Lung (tissue), 17 donors: ENCODE measurements at places on chromosomes 5 and 9. TPM values are rescaled to one million over a fixed set of nuclear protein-coding genes. Genes with fewer than 3 reads are reported as not detected.
A peak's percentile ranks its signal among the peaks of the same experiment; 100 is the strongest.

Gene PCDHB3
- total RNA-seq, result 7.8 TPM

Gene MAP1B
- total RNA-seq, result 46.7 TPM

Gene AIF1L
- 16.5 TPM for total RNA-seq

Gene PKD2L2
- total RNA-seq, result not detected

Gene OR1J2
- total RNA-seq, result not detected

Gene CER1
- not detected for total RNA-seq

Gene TRMO
- total RNA-seq, result 17.5 TPM

Gene SOX30
- total RNA-seq, result 0.43 TPM

Gene SPATA6L
- 25.6 TPM for total RNA-seq

DNA sequence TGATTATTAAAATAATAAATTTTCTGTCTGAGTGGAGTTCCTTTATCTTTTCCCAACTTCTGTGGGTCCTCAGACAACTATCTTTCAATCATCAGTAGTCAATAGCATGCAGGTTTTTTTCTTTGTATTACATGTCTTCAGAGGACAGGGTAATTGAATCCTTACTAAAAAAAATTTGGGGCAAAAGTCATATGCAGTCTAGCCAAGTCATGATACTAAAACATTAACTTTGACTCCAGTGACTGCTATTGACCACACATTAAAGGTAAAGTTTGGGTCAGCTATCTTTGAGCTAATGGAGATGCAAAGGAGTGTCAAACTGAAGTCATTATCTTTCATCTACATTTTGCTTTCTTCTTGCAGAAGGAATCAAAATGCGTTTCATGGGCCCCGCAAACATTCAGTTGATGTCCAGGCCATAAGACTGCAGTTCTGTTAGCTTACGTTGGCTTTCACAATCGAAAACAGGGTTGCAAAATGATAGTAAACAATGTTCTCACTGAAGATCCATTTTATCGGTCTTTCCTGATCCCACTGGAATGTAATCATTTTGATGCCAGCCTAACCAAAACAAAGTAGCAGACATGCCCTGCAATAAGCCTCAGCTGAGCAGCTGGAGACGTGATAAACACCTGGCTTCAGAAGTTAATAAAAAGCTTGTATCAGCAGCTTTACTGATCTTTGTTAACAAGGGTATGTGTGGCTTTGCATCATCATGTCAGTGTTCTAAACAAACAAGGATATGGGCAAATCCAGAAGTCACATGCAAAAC is 186.1 kb upstream of the PRLR start:
- no peaks in the 10 kb centered on the region for H3K4me1 ChIP-seq
- no peak overlapping the region for H3K27ac ChIP-seq
- no peak for DNase-seq
- H3K36me3 ChIP-seq, result no peaks in the 10 kb centered on the region
- no peak overlapping the region for H3K4me3 ChIP-seq

GRCh38 chr5:125180231-125180829 is 433.9 kb upstream of the ZNF608 start:
- no peaks in the 10 kb centered on the region for H3K27me3 ChIP-seq
- no peak for DNase-seq
- H3K27ac ChIP-seq, result no peak overlapping the region

GRCh38 chr5:99379187-99379586 is 450.4 kb upstream of the CHD1 start:
- H3K27ac ChIP-seq, result no peak overlapping the region
- no peak overlapping the region for H3K4me3 ChIP-seq
- no peak for DNase-seq
- H3K27me3 ChIP-seq, result no peaks in the 10 kb centered on the region
- no peaks in the 10 kb centered on the region for H3K4me1 ChIP-seq

DNA sequence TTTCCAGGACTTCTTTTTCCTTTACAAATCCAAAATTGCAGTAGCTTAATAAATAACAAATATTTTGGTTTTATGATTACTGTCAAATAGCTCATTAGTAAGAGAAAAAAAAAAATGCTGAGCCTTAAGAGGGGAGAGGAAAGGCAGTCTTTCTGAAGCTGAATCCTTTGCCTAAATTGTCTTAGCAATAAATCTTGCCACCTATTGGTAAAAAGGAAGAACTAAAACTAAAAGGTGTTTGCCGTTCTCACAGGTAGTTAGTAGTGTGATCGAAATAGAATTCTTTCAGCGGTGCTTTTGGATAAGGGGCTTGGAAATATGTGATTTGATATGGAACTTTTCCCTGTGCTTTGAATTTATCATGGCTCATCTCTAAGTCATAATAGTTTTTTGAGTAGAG is 31.2 kb downstream of the PIK3R1 start:
- H3K4me3 ChIP-seq, result no peak overlapping the region
- H3K27me3 ChIP-seq, result no peaks in the 10 kb centered on the region
- peaks cover 49% of the 10 kb centered on the region for H3K4me1 ChIP-seq
- DNase-seq, result no peak

GRCh38 chr9:113798062-113799030 is 77.8 kb upstream of the ZNF618 start:
- DNase-seq, result no peak
- H3K4me3 ChIP-seq, result no peak overlapping the region
- no peaks in the 10 kb centered on the region for H3K27me3 ChIP-seq

GRCh38 chr5:150242251-150242894 is 47.2 kb downstream of the CAMK2A start:
- no peaks in the 10 kb centered on the region for H3K36me3 ChIP-seq
- peaks cover 39% of the 10 kb centered on the region for H3K4me1 ChIP-seq
- H3K27ac ChIP-seq, result no peak overlapping the region
- H3K27me3 ChIP-seq, result no peaks in the 10 kb centered on the region
- DNase-seq, result no peak

- DNase-seq, result no peak
- H3K36me3 ChIP-seq, result no peaks in the 10 kb centered on the region
- H3K4me1 ChIP-seq, result no peaks in the 10 kb centered on the region
- no peak overlapping the region for H3K27ac ChIP-seq
- no peaks in the 10 kb centered on the region for H3K27me3 ChIP-seq
Measured at GRCh38 chr9:112028242-112029221, 131.9 kb downstream of the UGCG start.

- H3K27ac ChIP-seq, result peak overlapping the region; percentile 28
- no peak overlapping the region for H3K4me3 ChIP-seq
- peak; percentile 58 for DNase-seq
- no peaks in the 10 kb centered on the region for H3K27me3 ChIP-seq
Measured at GRCh38 chr5:149217096-149217802, 54.4 kb upstream of the AFAP1L1 start.

- no peaks in the 10 kb centered on the region for H3K27me3 ChIP-seq
- DNase-seq, result peak; percentile 34
- no peak overlapping the region for H3K27ac ChIP-seq
- no peak overlapping the region for H3K4me3 ChIP-seq
Measured at GRCh38 chr5:43140286-43140685, 19.6 kb downstream of the ZNF131 start.

DNA sequence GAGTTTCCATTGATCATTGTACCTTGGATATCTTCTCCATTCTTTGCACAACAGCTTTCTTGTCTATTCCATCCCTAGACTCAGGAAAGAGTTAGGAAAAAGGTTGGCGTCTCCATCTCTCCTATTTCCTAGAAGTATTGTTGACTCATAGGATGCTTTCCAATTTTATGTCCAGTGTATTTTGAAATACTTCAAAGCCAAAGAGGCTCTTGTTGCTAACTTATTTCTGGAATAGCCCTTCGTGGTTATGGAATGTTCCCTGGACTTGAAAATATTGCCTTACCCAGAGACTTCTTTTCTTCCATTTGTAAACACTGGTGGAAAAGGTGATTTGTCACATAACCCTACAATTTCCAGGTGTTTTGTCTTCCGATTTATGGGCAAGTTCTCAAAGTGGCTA is 402.3 kb upstream of the ZNF608 start:
- no peak for DNase-seq
- H3K4me1 ChIP-seq, result peaks cover 41% of the 10 kb centered on the region
- no peak overlapping the region for H3K27ac ChIP-seq
- no peak overlapping the region for H3K4me3 ChIP-seq
- no peaks in the 10 kb centered on the region for H3K27me3 ChIP-seq

DNA sequence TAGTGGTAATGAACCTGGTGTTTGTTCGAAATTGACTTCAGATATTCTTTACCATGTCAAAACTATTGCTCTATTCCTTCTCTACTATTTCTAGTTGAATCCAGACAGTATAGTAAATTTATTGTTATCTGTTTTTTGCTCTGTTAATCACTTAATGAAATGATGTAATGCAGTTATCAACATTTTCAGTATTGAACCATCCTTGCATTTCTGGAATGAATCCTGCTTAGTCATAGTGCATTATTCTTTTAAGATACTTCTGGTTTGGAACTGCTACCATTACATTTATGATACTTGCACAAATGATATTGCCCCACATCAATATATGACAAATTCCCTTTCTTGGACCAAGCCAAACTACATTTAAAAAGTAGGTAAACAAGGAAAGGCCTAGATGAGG is 554.0 kb upstream of the KLF4 start:
- H3K36me3 ChIP-seq, result peaks cover 3% of the 10 kb centered on the region
- DNase-seq, result no peak
- H3K27ac ChIP-seq, result no peak overlapping the region

- H3K36me3 ChIP-seq, result no peaks in the 10 kb centered on the region
- peaks cover 3% of the 10 kb centered on the region for H3K4me1 ChIP-seq
- no peaks in the 10 kb centered on the region for H3K27me3 ChIP-seq
Measured at GRCh38 chr5:126778675-126779403, 1.9 kb downstream of the LMNB1 start.
